Transverse colon (tissue), 4 donors: ENCODE measurements at places on chromosomes 6 and 20.

DNA sequence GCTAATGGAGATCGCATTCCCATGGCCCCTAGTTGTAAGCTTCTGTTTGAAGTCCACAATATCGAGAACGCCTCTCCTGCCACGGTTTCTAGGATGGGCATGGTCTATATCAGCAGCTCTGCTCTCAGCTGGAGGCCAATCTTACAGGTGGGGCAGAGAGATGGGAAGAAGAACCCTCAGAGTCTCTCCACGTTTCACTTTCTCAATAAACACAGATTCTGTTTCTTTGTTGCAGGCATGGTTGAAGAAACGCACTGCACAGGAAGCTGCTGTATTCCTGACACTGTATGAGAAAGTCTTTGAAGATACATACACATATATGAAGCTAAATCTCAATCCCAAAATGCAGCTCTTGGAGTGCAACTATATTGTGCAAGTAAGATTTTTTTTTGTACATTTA is 157.9 kb downstream of the DNAH8 start:
- DNase-seq = no peak

DNA sequence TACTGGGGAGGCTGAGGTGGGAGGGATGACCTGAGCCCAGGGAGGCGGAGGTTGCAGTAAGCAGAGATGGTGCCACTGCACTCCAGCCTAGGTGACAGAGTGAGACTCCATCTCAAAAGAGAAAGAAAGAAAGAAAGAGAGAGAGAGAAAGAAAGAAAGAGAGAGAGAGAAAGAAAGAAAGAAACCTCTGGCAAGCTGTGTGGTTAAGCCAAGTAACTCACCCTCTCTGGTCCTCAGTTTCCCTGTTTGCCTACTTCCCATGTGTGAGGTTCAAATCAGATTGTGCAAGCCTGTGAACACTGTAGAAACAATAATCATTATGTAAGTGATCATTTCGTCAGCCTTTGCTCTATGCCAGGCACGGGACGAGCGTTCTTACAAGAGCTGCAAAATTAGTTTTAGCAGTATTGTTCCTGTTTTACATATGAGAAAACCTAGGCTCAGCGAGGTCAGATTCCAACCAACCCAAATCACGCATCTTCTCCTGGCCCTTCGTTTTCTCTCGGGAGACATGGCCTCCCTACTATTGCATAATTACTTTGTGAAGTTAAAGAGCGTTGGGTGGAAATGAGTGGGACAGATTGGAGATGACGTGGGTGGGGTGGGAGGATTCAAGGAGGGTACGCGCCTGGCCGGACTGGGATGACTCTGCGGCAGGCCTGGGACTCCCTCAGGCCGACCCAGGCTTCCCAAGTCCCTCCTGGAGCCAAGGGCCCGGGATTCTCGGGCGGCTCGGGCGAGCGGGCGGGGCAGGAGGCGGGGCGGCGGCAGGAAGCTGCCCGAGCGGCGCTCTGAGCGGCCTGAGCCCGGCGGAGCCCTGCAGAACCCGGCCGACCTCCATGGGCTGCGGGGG is at the start of gene SNX21:
SNX21 (plus strand) TSS at position 770 of the 853 bp plus-strand sequence. CDS start 121 bp downstream, outside the sequence.
- peak; percentile 83 for DNase-seq

DNA sequence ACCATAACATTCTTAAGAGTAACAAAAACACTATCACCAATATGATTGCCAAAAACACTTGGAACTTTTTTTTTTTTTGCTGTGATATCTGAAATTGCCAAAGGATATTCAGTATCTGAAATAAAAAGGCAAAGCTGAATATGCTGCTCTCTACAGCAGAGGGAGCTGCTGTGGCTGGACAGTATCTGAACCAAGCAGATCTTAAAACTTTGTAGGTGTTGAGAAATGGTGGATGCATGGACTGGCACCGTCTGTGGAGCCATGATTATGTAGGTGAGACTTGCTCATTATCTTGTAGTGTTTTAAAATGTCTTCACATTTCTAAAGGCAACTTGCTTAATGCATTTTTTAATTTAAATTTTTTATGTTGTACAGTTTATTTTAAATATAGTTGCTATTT is 9.2 kb downstream of the PDCD2 start:
- no peak for DNase-seq

- no peak for DNase-seq
Observed at GRCh38 chr6:142242269-142242668, 59.5 kb upstream of the ADGRG6 start.

- peak; percentile 7 for DNase-seq
Observed at GRCh38 chr20:25282796-25283195, 34.9 kb downstream of the PYGB start.

GRCh38 chr6:34589691-34590090 is 33.6 kb upstream of the SPDEF start:
- no peak for DNase-seq

DNA sequence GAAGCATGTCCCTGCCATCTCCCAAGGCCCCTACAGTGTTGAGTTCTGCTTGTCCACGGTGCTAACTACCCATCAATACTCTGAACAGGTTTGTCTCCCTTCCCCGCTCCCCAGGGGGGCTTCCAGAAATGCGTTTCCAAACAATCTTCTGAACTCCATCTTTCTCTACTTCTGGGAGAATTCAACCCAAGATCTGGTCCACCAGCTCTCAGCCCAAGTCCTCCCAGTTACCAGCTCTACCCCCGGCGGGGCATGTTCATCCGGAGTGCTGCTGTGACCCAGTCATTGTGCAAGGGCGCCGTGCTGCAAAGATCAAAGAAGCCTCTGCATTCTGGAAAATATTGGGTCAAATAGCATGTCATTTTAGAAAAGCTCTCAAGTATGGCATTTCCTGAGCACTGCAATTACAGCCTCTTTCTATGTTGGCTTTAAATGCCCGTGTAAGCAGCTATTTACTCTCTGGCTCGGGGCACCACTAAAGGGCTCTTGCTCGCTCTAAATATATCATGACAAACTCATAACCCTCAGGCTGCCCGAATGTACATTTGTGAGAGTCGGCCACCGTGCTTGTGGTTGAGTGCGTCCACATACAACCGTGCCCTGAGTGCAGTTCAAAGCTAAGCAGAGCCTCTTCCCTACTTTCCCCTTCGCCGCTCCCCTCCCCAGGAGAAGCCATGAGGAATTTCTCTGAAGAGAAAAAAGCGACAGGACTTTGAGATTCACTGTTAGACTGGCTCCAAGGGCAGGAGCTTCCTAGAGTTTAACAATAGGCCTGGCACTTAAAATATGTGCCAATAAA is 71.6 kb downstream of the BANF2 start:
- no peak for DNase-seq

- no peak for DNase-seq
Observed at GRCh38 chr6:88730611-88731011, 232.8 kb downstream of the RNGTT start.

- DNase-seq = no peak
Observed at GRCh38 chr6:130147111-130147510, 75.6 kb downstream of the SAMD3 start.

DNA sequence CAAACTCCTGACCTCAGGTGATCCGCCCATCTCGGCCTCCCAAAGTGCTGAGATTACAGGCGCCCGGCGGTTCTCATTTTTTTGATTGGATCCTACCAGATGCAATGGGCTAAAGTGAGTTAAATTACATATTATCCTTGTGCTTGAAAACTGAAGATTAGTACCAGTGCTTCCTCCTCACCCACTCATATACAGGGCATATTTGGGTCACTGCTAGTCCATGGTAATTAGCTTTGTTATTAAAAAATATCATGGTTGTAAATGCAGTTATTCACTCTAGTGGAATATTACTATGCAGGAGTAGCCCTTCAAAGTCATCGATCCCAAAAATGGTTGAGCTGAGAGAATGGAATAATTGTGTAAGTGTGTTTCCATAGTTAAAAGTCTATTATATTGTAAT is 26.5 kb downstream of the ZNF292 start:
- DNase-seq = no peak

GRCh38 chr6:107713563-107713962 is 110.5 kb downstream of the SCML4 start:
- DNase-seq = no peak

DNA sequence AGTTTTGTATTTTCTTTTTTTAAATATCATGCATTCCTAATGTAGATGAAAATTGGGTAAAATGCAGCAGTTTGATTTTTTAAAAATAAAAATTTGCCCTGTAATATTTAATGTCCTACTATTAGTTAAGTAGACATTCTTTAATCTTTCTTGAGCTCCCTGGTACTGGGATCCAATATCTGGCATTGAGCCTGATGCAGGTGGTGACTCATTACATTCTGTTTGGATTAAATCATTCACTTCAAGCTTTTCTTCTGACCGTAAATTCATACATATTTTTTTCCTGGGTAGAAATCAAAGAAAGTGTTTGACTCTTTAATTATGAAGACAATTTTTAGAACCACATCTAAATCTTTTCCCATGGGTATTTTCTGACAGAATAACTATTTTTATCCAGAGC is 768.8 kb upstream of the SLC35B3 start:
- no peak for DNase-seq

GRCh38 chr6:87297119-87297518 is 25.3 kb upstream of the SMIM8 start:
- no peak for DNase-seq

DNA sequence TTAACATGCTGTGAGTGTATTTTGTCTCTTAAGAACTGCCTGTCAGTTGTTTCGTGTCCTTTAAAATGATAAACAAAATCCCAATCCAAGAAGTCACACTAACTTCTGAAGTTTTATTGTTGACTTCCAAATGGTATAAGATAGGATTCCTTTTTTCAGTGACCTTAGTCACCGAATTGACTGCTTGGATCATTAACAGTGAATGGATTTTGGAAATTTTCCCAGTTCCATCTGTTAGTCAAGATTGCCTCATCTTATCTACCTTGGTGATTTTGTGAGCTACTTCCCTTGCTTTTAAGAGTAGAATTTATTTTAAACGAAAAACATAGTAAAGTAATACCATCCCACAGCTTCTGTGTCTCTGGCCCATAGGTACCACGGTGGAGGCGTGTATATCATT is 14.9 kb downstream of the RIOK1 start:
- no peak for DNase-seq

GRCh38 chr20:63532449-63532971 is 4.7 kb downstream of the PTK6 start:
- DNase-seq = no peak

DNA sequence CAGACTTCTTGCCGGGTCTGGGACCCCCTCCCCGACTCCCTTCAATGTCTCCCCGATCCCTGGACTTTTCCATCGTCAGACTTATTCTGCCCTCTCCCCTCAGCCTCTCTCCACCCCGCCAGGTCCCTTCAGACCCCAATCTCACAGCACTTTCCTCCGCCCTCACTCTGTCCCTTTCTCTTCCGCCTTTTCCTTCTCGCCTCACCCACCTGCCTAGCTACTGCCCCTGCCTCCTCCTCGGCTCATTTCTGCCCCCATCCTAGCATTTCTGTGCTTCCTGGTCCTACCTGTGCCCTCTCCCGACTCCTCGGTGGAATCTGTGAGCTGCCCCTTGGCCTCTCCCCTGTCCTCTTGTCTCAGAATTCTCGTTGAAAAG is 616 bp downstream of the CHMP4B start:
- DNase-seq = no peak

DNA sequence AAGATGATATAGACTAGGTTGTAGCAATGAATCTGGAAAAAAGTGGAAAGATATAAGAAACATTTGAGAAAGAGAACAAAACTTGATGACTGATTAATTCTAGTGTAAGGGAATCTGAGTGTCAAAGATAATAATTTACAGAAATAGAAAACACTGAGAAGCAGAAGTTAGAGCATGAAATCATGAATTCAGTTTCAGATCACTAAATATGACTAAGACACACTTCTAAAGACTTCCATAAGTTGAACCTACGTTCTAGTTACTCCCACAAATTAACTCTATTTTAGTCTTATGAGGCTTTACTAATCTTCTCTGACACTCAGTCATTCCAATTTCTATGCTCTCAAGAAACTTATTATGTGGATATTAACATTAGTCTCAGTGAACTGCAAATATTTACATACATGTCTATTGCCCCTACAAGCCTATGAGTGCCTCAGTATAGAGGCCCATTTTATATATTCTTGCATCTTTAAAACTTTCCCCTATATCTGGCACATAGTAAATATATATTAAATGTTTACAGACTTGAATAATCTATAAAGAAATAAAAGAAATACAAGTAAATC is 30.4 kb downstream of the IBTK start:
- DNase-seq = no peak

GRCh38 chr6:154773610-154774089 is 40.4 kb downstream of the SCAF8 start:
- no peak for DNase-seq

- DNase-seq = no peak
Observed at GRCh38 chr6:36999751-37000125, 5.7 kb upstream of the FGD2 start.

DNA sequence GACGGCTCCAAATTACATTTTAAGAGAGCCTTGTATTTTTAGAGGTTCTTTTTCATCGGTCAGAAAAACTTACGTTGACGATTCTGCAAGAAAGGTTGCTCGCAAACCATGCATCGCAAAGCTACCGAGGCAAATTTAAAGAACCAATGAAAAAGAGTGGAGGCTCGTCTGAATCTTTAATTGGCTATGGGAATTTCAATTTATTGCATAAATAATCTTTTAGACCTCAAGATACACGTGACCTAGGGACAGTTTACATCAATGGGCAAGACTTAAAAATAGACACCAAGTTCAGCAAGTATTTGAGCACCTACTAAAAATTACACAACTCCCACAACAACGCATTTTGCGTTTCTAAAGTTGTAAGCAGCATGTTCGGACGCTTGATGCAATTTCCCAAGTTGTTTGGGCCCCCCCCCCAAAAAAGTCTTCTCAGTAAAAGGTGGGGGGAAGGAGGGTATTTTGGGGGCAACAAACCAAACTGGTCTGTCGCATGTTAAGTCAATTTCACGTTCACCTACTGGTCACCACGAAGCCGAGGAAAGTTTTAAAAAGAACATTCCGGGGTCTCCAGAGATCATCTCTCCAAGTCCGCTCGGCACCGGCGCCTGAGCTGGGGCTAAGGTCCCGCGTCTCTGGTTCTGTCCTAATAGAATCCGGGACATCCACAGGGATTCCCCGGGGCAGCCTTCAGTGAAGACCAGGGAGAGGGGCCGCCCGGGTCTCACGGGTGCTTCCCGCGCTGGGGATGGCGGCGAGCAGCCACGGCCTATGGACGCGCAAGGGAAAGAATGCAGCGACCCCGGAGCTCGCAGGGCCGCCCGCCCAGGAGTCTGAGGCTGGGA is 851 bp downstream of the SNX5 start:
- DNase-seq = no peak

- no peak for DNase-seq
Observed at GRCh38 chr6:111888928-111889695, 15.9 kb upstream of the FYN start.

- no peak for DNase-seq
Observed at GRCh38 chr6:16223362-16223761, 15.0 kb upstream of the GMPR start.

GRCh38 chr20:55586610-55587009 is 418.7 kb downstream of the CBLN4 start:
- DNase-seq = no peak
